ENCODE measurements at places on chromosomes 13 and 19.

DNA sequence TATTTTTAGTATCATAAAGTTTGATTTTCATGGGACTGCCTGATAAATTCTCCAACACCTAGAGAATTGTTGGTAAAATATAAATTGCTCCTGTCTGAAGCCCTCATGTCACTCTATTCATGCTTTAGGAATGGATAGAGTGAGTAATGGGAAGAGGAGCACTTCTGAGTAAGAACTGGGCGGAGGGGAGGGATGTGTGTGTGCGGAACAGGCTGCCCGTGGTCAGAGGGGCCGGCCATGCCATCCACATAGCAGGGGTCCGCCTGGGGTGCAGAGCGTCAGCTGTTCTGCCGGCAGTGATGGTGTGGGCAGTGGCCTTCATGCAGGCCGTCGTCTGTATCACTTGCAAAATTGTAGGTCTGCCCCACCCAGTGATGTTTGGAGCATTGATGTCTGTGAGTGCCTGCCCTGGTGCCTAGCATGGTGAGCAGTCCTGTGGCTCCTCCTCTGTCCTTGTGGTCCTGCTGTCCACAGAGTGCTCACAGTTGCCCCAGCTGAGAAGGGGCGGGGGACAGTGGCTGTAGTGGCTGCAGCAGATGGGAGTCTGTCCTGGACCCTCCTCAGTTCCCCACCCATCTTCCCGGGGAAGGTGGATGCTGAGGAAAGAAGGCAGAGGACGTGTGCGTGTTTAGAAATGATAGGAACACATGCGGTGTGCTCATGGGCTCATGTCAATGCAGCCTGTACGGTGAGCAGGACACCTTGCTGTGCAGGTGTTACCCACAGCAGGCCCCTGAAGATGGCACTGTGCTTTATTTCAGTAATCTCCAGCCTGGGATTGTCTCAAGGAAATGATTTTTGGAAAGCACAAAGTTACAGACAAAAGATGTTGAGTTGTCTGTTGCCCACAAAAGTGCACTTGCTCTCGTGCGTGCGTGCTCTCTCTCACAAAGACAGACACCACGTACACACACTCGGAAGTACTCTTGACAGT, 49.4 kb upstream of the TEX29 start:
- DNase-seq: no peak

- no peak for DNase-seq
Observed at GRCh38 chr13:20708216-20708615, 4.7 kb downstream of the IL17D start.

DNA sequence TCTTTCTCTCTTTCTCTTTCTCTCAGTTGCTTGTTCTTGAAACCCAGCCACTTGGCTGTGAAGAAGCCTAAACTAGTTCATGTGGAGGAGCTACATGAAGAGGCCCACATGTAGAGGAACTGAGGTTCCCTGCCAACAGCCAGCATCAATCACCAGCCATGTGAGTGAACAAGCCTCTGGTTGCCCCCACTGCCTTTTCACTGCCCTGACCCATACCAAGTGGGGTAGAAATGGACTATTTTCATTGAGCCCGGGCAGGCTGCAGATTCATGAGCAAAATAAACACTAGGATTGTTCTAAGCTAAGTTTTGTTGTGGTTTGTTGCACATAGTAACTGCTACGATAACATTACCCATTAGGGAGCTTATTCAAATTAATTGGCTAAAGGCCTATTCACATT, 78.7 kb upstream of the FAM216B start:
- DNase-seq: no peak

GRCh38 chr13:46492946-46493345, 60.0 kb upstream of the LRCH1 start:
- DNase-seq: peak; percentile 85

GRCh38 chr13:22862478-22862877, 318.3 kb upstream of the SGCG start:
- no peak for DNase-seq

DNA sequence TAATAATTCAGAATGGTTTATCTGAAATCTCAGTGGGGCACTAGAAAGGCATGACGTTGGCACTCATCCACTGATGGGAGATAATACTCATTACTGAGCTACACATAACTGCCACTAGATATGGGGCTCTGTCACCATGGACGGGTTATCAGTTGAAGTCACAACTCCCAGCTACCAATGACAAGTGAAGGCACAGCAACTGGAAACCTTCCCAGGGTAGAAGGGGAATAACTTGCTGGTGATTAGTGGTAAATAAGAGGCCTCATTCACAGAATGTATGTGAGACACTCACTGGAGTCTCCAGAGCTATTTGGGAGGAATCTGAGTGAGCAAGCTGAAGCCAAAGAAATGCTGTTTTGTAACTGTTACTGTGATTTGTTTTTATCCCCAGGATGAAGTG, 249.6 kb downstream of the ENOX1 start:
- DNase-seq: no peak

DNA sequence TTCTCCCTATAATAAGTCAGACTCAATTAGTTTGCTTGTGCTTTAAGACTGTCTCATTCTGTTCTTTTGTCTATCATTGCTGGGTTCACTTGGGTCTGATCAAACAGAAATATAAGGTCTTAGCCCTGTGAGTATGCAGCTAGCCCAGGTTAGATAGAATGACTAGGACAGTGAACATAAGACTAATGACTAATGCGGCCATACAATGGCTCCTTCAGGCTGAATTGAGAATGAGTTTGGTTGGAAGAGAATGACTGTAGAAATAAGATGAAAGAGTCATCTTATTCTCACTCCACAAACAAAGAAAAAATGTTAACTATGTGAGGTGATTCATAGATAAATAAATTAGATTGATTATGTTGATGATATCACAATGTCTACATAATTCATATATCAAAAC, 50.1 kb upstream of the OBI1 start:
- no peak for DNase-seq

- DNase-seq: no peak
Observed at GRCh38 chr19:656751-657559, 6.1 kb downstream of the RNF126 start.

- DNase-seq: no peak
Observed at GRCh38 chr19:51751655-51752054, at the start of gene FPR1. TSS of gene FPR1 (minus strand) at chr19:51751878. CDS start at chr19:51746994, 4,884 bp downstream.

DNA sequence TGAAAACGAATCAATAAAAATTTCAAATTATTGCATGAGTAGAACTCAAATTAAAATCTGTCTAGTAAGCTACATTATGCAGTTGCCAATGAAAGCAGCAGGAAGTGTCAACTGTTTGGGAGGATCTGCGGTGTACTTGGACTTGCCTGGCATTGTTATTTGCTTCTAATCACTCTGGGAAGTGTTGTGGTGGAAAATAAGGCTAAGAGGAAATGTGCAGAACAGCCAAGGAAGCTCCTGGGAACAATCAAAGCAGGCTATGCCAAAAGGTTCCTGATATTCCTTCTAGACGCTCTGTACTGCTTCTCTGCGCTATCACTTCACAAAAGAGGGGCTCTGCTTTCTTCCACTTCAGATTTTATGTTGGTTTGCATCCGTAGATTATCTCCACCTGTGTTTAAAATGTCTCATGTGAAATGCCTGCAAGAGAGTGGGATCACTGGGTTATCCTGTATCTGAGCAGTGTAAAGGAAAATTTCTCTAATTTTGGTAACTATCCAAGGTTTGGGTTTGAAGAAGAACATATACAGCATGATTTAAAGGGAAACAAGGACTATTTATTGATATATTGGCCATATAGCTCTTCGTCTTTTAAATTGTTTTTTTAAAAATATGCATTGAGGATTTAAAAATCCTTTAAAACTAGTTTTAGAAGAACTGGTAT, 182.7 kb upstream of the CSNK1A1L start:
- peak; percentile 55 for DNase-seq

GRCh38 chr13:102638741-102639140, 42.0 kb downstream of the TPP2 start:
- DNase-seq: no peak

DNA sequence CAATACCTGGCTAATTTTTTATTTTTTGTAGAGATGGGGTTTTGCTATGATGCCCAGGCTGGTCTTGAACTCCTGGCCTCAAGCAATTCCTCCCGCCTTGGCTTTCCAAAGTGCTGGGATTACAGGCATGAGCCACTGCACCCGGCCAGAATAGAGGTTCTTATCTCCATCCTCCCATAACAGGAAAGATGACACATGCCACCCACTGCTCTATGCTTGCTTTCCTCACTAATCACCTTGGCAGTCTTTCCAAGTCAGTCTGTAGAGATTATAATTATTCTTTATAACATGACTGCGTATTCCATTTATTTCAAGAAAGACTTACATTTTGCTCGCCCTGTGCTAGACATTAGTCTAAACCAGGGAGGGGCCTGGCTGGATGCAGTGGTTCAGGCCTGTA, 6.7 kb downstream of the VAV1 start:
- no peak for DNase-seq

- DNase-seq: no peak
Observed at GRCh38 chr19:30428844-30429243, 56.7 kb downstream of the ZNF536 start.

DNA sequence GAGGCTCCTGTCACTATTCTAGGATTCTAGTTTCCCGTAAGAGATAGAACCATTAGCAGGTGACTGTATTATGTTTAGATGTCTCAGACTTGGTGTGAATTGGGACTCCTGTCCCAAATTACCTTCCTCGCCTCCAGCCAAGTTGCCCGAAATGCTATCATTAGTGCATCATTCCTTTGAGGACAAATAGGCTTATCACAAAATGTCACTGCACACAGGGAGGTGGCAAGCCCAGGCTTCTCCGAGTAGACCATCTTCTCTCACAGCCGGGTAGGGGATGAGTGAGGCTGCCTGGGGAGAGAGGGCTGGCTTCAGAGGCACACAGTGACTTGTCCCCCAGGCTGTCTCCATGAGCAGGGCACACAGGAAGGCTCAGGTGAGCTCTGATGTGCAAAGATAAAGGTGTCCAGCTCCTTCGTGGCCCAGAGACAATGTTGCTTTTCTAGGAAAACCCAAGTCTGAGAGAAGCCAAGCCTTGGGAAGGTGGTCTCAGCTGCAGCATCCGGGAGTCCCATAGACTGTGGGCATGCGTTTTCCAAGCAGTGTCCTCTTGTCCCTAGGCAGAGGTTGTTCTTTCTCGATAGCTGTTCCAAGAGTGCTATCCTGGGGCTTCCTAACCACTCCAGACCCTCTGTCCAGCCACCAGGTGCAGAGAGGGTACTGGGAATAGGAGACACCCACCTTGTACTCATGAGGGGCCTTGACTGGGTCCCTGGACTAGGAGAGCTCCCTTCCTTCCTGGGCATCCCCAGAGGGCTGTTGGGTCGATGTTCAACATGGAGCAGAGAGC, 163.1 kb upstream of the TSHZ3 start:
- DNase-seq: no peak

DNA sequence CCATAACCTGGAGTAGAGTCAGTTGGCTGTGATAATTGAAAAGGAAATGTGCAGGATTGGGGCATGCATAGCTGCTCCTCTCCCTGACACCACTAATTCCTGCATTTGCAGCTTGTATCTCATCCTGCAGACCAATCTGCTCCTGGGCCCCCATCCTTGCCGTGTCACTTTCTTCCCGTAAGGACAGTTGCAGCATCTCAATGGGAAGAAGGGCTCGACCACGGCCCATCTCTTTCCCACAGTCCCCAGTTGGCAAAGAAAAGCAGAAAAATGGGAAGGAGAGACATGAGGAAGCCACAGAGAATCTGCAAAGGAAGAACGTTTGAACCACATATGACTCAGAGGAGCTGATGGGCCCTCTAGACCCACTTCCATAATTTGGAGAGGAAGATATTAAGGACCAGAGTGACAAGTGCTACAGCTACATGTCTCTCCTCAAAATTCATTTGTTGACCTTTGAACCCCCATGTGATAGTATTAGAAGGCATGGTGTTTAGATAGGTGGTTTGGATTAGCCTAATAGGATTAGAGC, 1.8 kb upstream of the SIGLEC12 start:
- DNase-seq: no peak

DNA sequence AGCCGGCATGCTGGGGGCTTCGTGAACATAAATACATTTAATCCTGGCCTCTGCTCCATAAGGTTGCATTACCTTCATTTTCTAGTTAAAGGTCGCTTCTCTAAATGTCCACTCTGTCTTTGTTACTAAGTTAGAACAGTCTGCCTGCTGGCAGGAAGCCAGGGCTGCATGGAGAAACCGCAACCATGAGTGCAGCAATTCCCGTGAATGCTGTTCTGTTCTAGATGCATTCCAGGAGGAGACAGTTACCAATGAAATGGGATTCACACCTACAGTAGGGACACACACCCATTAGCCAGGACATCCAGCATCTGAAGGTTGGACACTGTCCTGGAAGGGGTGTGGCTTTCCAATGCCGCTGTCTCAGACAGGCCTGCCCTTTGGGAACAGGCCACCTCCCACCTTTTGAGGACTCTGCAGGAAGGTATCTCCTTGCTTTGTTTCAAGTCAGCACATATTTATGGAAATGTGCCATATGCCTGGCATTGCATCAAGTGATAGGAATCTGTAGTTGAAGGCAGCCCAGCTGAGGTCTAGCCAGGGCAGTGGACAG, 129.7 kb downstream of the SLC7A1 start:
- DNase-seq: peak; percentile 64

DNA sequence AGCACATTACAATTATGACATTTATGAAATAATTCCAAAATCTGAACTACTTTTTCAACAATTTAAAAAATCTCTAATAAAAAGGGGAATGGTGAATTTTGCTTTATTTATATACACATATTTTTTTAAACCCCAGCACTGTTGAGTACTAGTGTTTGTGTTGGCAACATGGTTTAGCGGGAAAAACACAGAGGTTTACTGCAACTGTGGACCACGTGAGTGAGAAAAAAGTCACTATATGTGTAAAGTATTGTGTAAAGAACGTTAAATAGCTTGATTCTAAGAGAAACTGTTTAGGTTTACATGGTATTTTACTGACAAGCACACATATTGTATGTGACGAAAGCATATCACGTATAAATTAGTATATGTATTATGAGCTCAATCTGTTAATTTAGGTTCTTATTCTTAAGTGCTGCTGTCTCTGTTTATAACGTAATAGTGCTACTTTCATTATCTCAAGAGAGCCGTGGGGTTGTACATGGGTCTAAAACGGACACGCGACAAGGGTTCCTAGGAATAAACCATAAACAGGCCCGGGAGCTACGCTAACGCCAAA, 617 bp downstream of the SKA3 start:
- DNase-seq: no peak

- DNase-seq: no peak
Observed at GRCh38 chr19:12380444-12380737, 14.9 kb upstream of the ZNF442 start.

- peak; percentile 73 for DNase-seq
Observed at GRCh38 chr13:20796791-20797508, 23.2 kb upstream of the EEF1AKMT1 start.

GRCh38 chr19:46834984-46835383, 15.7 kb downstream of the AP2S1 start:
- DNase-seq: no peak
